ENCODE measurements at places on chromosomes 4 and X. TPM values are rescaled to one million over a fixed set of nuclear protein-coding genes. Genes with fewer than 3 reads are reported as not detected.
A peak's percentile ranks its signal among the peaks of the same experiment; 100 is the strongest.

The TFE3 gene
- 8.6 TPM for total RNA-seq

The NDP gene
- total RNA-seq = not detected

The PRDM5 gene
- 11.5 TPM for total RNA-seq

The STAP1 gene
- not detected for total RNA-seq

The ERVMER34-1 gene
- 0.61 TPM for total RNA-seq

GRCh38 chrX:136961594-136962135 lies 72.1 kb downstream of the GPR101 start:
- no peaks in the 10 kb centered on the region for H3K36me3 ChIP-seq
- DNase-seq = no peak
- no peak overlapping the region for H3K4me3 ChIP-seq
- H3K4me1 ChIP-seq = no peaks in the 10 kb centered on the region

DNA sequence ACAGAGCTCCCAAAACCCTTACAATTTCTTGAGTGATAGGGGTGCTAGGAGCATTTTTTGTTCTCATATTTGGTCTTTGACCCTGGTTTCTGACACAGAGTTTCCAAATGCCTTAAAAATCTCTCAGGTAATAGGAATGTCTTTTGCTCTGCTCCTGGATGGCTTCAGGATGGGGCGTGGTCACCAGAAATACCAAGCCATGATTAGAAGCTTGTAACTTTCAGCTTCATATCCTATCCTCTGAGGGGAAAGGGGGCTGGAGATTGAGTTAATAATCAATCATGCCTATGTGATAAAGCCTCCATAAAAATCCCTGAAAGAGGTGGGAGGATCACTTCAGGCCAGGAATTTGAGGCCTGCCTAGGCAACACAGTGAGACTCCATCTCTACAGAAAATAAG lies 34.6 kb upstream of the IL9R start:
- no peaks in the 10 kb centered on the region for H3K27me3 ChIP-seq
- H3K4me3 ChIP-seq = no peak overlapping the region
- H3K36me3 ChIP-seq = no peaks in the 10 kb centered on the region
- no peak for DNase-seq

DNA sequence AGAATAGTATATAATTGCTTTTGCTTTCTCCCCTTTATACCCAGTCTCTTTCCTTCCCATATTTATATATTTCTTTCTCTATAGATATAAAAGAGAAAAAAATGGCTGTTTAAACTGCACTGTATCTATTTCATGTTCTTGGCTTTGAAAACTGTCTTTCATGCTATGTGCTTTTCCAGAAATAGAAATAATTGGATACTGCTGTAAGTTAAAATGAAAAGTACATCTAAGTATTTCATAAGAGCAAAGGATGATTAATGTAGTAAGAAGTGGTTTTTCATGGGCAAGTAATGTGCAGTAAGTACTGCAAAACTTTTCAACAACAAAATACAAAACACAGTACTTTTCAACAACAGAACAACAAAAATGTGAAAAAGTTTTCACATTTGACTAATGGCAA lies 237.9 kb downstream of the SNCA start:
- H3K4me3 ChIP-seq = no peak overlapping the region
- no peaks in the 10 kb centered on the region for H3K27me3 ChIP-seq
- no peak overlapping the region for H3K27ac ChIP-seq
- H3K36me3 ChIP-seq = no peaks in the 10 kb centered on the region

- H3K36me3 ChIP-seq = peaks cover 24% of the 10 kb centered on the region
- H3K27ac ChIP-seq = no peak overlapping the region
- H3K4me1 ChIP-seq = no peaks in the 10 kb centered on the region
- no peak overlapping the region for H3K4me3 ChIP-seq
Observed at GRCh38 chr4:6616087-6616995, 24.1 kb upstream of the MRFAP1 start.

- no peaks in the 10 kb centered on the region for H3K27me3 ChIP-seq
- no peaks in the 10 kb centered on the region for H3K36me3 ChIP-seq
- no peak overlapping the region for H3K4me3 ChIP-seq
- H3K4me1 ChIP-seq = no peaks in the 10 kb centered on the region
- DNase-seq = peak; percentile 12
- no peak overlapping the region for H3K27ac ChIP-seq
Observed at GRCh38 chr4:664713-665231, 9.3 kb downstream of the ATP5ME start.

GRCh38 chr4:169612871-169613859 lies 782 bp upstream of the NEK1 start:
- peak; percentile 41 for DNase-seq
- H3K27me3 ChIP-seq = no peaks in the 10 kb centered on the region
- H3K4me3 ChIP-seq = peak overlapping the region; percentile 47
- peak overlapping the region; percentile 84 for H3K27ac ChIP-seq
- no peaks in the 10 kb centered on the region for H3K36me3 ChIP-seq

GRCh38 chrX:30246769-30247489 lies at the start of gene MAGEB1:
MAGEB1 (plus strand) TSS chrX:30247146; CDS start chrX:30250494, 3,348 bp downstream.
- no peak for DNase-seq
- no peaks in the 10 kb centered on the region for H3K4me1 ChIP-seq
- H3K27ac ChIP-seq = no peak within 1 kb of the TSS
- no peaks in the 10 kb centered on the region for H3K36me3 ChIP-seq
- no peak within 1 kb of the TSS for H3K4me3 ChIP-seq
